ENCODE measurements at places on chromosomes 2 and 18. TPM values are rescaled to one million over a fixed set of nuclear protein-coding genes. Genes with fewer than 3 reads are reported as not detected.

Gene LHCGR
- not detected for total RNA-seq

Gene SLC14A1
- not detected for total RNA-seq

Gene PLGLB1
- 0.38 TPM for total RNA-seq

Gene PXDN
- total RNA-seq: 314 TPM

Measured in kidney epithelial cell (primary cell).